ENCODE measurements at places on chromosomes 1 and 21.

- no peak for DNase-seq
Measured at GRCh38 chr1:93395195-93395594, 49.5 kb downstream of the DR1 start.

DNA sequence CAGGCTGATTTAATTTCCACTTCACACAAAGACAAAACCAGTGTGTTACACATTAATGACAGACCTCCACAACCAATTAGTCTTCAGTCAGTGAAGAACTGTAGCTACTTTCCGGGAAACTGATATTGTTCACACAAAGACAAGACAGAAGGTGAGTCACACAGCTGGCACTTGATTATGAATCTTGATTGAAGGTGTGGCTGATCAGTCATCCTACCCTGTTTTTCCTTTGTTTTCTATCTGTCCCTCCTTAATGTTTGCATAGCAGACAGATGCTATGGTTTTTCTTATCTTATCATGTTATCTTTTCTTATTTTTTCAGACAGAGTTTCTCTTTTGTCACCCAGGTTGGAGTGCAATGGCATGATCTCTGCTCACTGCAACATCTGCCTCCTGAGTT lies 185.1 kb upstream of the GREM2 start:
- DNase-seq = no peak

- no peak for DNase-seq
Measured at GRCh38 chr1:19786988-19787423, 12.7 kb downstream of the TMCO4 start.

- DNase-seq = no peak
Measured at GRCh38 chr1:110853135-110853534, 19.8 kb upstream of the CD53 start.

GRCh38 chr1:221555689-221556433 lies 186.0 kb downstream of the DUSP10 start:
- DNase-seq = no peak

- no peak for DNase-seq
Measured at GRCh38 chr1:204563307-204563706, 47.1 kb downstream of the MDM4 start.

- no peak for DNase-seq
Measured at GRCh38 chr1:25768999-25769398, 31.0 kb upstream of the SELENON start.
